ENCODE measurements at places on chromosomes 4 and X. TPM values are rescaled to one million over a fixed set of nuclear protein-coding genes. Genes with fewer than 3 reads are reported as not detected.

GRCh38 chrX:149652232-149652981 lies 20.8 kb upstream of the TMEM185A start:
- H3K27ac ChIP-seq = no peak overlapping the region
- DNase-seq = no peak
- no peaks in the 10 kb centered on the region for H3K27me3 ChIP-seq
- no peaks in the 10 kb centered on the region for H3K36me3 ChIP-seq

DNA sequence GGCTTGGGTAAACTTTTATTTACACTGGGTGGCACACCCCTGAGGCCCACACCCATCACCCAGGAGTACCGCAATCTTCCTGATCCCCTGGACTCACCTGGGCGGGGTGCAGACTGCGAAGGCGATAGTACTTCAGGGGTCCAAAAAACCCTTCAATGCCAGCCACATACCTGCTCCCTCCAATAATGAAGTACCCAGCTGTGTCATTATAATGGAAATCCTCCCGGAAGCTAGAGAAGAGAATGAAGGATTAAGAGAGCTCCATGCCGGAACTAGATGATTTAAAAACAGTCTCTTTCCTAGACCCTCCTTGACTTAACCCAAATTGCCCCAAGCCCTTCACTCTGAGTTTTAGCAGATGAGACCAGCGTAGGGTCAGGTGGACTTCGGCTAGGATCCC lies 40.9 kb downstream of the SEL1L3 start:
- no peak for DNase-seq
- no peak overlapping the region for H3K27ac ChIP-seq
- H3K4me1 ChIP-seq = peaks cover 2% of the 10 kb centered on the region
- peaks cover 8% of the 10 kb centered on the region for H3K36me3 ChIP-seq
- H3K27me3 ChIP-seq = no peaks in the 10 kb centered on the region
- no peak overlapping the region for H3K4me3 ChIP-seq

DNA sequence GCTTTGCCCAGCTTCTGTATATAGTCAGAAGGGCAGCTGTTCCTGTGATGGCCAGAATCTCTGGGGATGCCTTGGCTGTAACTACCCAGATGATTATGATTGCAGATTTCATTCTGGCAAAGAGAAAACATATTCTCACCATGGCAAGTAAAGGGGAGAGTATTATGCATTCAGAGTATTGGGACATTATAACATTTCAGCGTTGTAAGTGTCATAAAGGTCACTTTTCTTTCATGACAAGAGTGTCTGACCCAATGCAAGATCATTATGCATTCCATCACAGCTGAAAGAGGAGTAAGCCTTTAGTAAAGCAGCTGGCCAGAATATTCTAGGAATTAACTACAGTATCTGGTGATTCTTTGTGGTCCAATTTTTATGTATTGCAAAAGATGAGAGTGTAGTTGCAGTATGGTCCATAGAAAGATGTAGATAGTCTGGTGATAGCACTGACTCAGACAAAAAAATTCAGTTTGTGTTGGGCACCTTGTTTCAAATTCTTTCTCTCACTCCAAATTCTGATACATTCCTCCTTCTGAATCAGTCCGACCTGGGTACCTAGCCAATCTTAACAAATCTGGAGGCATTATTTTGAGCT lies 2366.3 kb downstream of the PCDH7 start:
- no peak overlapping the region for H3K4me3 ChIP-seq
- H3K27ac ChIP-seq = no peak overlapping the region
- H3K27me3 ChIP-seq = no peaks in the 10 kb centered on the region
- no peaks in the 10 kb centered on the region for H3K4me1 ChIP-seq

The SLC2A9 gene
- total RNA-seq = 8.2 TPM

- no peak overlapping the region for H3K4me3 ChIP-seq
- H3K4me1 ChIP-seq = no peaks in the 10 kb centered on the region
- H3K27ac ChIP-seq = no peak overlapping the region
- no peaks in the 10 kb centered on the region for H3K27me3 ChIP-seq
Measured at GRCh38 chr4:36823199-36823967, 421.2 kb upstream of the NWD2 start.

GRCh38 chr4:18917689-18918088 lies 896.1 kb upstream of the LCORL start:
- no peak for DNase-seq
- no peaks in the 10 kb centered on the region for H3K27me3 ChIP-seq
- no peaks in the 10 kb centered on the region for H3K36me3 ChIP-seq

The ARSJ gene
- 1.2 TPM for total RNA-seq

DNA sequence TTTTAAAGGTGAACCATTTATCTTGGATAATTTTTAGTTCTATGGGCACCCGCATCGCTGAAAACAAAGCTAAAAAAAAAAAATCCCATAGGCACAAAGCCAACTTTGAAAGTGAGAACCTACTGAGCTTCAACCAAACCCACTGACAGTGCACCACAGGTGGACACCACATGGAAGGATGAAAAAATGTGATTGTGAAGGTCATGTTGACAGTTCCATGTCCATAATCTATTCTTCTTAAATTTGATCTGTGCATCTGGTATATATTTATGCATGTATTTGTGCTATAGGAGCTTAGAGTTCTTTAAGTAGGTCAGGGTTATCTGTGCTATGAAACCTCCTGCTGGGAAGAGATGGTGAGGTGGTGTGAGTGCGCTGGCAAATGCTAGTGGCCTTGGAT lies 374.3 kb downstream of the SPRY1 start:
- H3K4me1 ChIP-seq = no peaks in the 10 kb centered on the region
- H3K27me3 ChIP-seq = no peaks in the 10 kb centered on the region
- H3K4me3 ChIP-seq = no peak overlapping the region
- DNase-seq = no peak

DNA sequence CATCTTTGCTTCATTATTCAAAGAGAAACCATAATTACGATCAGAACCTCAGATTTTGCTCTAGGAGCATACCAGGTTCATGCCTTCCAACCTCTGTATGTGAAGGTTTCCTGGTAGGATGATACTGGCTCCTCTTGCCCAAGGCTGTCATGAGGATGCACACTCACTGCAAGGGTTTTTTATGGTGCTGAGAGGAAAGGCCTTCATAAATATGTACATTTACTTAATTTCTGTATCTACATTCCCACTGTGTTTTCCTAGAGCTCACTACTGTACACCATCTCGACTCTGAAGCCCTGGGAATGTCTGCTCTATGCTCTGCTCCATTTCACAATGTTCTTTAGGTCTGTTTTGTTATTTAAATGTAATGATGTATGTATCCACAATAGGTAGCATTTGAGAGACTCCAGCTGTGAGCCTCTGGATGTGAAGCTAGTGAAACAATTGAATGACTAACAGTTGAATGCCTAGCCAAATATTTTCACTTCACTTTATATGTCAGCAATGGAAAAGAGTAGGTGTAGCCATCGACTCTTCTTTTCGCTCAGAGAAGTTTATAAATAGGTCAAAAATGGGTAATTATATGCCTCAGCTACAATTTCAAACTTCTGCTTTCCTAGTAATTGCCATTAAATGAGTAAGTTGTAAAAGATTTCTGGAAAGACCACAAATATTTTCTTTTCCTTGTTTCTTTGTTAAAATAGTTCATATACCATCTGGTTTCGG lies 228.0 kb downstream of the PALLD start:
- no peak for DNase-seq
- H3K27me3 ChIP-seq = no peaks in the 10 kb centered on the region
- H3K36me3 ChIP-seq = no peaks in the 10 kb centered on the region
- peaks cover 25% of the 10 kb centered on the region for H3K4me1 ChIP-seq
- H3K4me3 ChIP-seq = no peak overlapping the region
- no peak overlapping the region for H3K27ac ChIP-seq

GRCh38 chr4:48899432-48899749 lies 7.2 kb downstream of the OCIAD2 start:
- peaks cover 22% of the 10 kb centered on the region for H3K36me3 ChIP-seq
- no peaks in the 10 kb centered on the region for H3K27me3 ChIP-seq
- no peak overlapping the region for H3K27ac ChIP-seq
- H3K4me1 ChIP-seq = peaks cover 7% of the 10 kb centered on the region
- H3K4me3 ChIP-seq = no peak overlapping the region

GRCh38 chr4:96375367-96375766 lies 535.5 kb downstream of the PDHA2 start:
- DNase-seq = no peak
- H3K27me3 ChIP-seq = no peaks in the 10 kb centered on the region
- no peaks in the 10 kb centered on the region for H3K36me3 ChIP-seq
- no peaks in the 10 kb centered on the region for H3K4me1 ChIP-seq

GRCh38 chr4:102599455-102599854 lies 98.3 kb downstream of the NFKB1 start:
- no peak for DNase-seq
- H3K27ac ChIP-seq = no peak overlapping the region
- H3K4me3 ChIP-seq = no peak overlapping the region
- peaks cover 23% of the 10 kb centered on the region for H3K4me1 ChIP-seq
- peaks cover 95% of the 10 kb centered on the region for H3K36me3 ChIP-seq

The CT45A5 gene
- total RNA-seq = not detected

The SNCA gene
- total RNA-seq = 7.0 TPM

The EDA2R gene
- 1.7 TPM for total RNA-seq

The TSPAN7 gene
- total RNA-seq = 14.8 TPM

GRCh38 chr4:96097040-96097607 lies 257.2 kb downstream of the PDHA2 start:
- no peak overlapping the region for H3K4me3 ChIP-seq
- no peaks in the 10 kb centered on the region for H3K4me1 ChIP-seq
- no peaks in the 10 kb centered on the region for H3K36me3 ChIP-seq
- DNase-seq = no peak
- no peaks in the 10 kb centered on the region for H3K27me3 ChIP-seq

DNA sequence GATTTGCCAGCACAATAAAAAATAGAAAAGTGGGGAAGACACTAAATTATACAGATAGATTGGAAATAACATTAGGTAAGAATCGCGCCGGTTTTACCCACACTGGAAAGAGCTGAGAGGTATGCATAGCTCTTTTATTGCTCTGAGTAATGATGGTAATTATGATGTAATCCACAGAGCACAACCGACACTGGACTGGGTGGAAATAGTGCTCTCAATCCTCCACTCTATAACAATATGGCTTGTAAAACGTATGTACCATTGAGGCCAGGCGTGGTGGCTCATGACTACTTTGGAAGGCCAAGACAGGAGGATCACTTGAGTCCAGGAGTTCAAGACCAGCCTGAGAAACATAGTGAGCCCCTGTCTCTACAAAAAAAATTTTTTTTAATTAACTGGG lies 104.3 kb upstream of the RAPGEF2 start:
- no peak for DNase-seq
- peaks cover 17% of the 10 kb centered on the region for H3K4me1 ChIP-seq
- no peaks in the 10 kb centered on the region for H3K27me3 ChIP-seq
- no peaks in the 10 kb centered on the region for H3K36me3 ChIP-seq
- H3K4me3 ChIP-seq = no peak overlapping the region
- H3K27ac ChIP-seq = no peak overlapping the region

- H3K4me1 ChIP-seq = no peaks in the 10 kb centered on the region
- no peak for DNase-seq
- H3K36me3 ChIP-seq = no peaks in the 10 kb centered on the region
- no peak overlapping the region for H3K4me3 ChIP-seq
- no peak overlapping the region for H3K27ac ChIP-seq
- H3K27me3 ChIP-seq = no peaks in the 10 kb centered on the region
Measured at GRCh38 chr4:69843932-69844331, 16.0 kb downstream of the SULT1E1 start.

DNA sequence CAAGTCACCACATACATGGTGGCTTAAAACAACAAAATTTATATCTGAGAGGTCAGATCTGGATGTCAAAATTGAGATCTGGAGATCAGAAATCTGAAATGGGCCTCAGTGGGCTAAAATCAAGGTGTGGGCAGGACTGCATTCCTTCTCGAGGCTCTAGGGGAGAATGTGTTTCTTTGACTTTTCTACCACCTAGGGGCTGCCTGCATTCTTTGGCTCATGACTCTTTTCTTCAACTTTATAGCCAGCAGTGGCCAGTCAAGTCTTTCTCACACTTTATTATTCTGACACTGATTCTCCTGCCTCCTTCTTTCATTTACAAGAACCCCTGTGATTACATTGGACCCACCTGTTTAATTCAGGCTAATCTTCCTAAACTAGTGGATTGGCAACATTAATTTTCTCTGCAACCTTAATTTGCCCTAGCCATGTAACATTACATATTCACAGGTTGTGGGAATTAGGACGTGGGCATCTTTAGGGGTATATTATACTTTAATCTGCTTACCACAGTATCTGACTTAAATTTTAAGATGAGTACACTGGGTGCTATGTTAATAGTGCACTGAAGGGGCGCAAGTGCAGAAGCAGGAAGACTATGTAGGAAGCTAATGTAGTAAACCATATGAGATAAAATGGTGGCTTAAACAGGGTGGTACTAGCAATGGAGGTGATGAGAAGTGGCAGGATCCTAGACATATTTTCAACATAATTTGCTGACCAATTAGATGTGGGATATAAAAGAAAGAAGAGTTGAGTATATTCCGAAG lies 188.0 kb downstream of the SLC4A4 start:
- no peaks in the 10 kb centered on the region for H3K36me3 ChIP-seq
- H3K27me3 ChIP-seq = no peaks in the 10 kb centered on the region
- no peak for DNase-seq
- H3K4me3 ChIP-seq = no peak overlapping the region
- no peaks in the 10 kb centered on the region for H3K4me1 ChIP-seq

The FGFBP1 gene
- not detected for total RNA-seq

DNA sequence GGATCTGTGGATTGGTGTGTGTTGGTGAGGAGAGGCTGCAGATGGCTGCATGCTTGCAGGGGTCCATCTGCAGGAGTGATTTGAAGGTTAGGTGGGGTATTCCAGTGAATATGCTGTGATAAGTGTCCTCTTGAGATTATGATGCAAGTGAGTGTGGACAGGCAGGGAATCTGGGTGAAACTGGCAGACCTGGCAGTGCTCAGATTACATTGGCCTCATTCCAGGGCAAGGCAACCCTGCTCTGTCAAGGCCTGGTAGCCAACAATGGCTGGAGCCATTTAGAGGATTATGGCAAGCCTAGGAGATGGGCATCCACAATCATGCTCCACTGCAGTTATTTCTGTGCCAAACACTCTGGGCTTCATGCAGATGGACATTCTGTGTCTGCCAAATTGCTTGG lies 113.9 kb downstream of the RTL3 start:
- no peaks in the 10 kb centered on the region for H3K4me1 ChIP-seq
- H3K4me3 ChIP-seq = no peak overlapping the region
- no peaks in the 10 kb centered on the region for H3K27me3 ChIP-seq
- no peak overlapping the region for H3K27ac ChIP-seq
- H3K36me3 ChIP-seq = no peaks in the 10 kb centered on the region

The TCP11X2 gene
- not detected for total RNA-seq

DNA sequence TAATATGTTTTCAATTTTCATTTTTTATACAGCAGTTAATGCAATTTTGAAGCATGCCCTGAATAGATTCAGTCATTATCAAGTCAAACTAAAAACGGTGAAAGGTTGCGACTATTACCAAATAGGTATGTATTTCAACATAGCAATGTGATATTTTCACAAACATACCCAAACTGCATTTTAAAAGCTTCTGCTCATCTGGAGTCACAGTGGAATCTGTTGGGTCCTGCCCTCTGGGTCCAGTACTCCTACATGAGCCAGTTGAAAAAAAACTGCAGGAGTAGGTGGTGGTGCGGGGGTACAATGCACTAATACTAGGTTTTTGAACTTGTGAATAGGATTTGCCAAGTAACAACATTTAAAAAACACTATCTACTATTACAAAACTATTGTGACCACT lies 938 bp downstream of the GPR34 start:
- no peak overlapping the region for H3K27ac ChIP-seq
- no peaks in the 10 kb centered on the region for H3K36me3 ChIP-seq
- no peaks in the 10 kb centered on the region for H3K27me3 ChIP-seq
- H3K4me1 ChIP-seq = peaks cover 6% of the 10 kb centered on the region
- no peak overlapping the region for H3K4me3 ChIP-seq
- DNase-seq = no peak

The TRIM60 gene
- not detected for total RNA-seq
